ENCODE measurements at places on chromosomes 6 and 20. TPM values are rescaled to one million over a fixed set of nuclear protein-coding genes. Genes with fewer than 3 reads are reported as not detected.

GRCh38 chr6:90086517-90086916 lies 192.2 kb downstream of the GJA10 start:
- no peak for DNase-seq

DNA sequence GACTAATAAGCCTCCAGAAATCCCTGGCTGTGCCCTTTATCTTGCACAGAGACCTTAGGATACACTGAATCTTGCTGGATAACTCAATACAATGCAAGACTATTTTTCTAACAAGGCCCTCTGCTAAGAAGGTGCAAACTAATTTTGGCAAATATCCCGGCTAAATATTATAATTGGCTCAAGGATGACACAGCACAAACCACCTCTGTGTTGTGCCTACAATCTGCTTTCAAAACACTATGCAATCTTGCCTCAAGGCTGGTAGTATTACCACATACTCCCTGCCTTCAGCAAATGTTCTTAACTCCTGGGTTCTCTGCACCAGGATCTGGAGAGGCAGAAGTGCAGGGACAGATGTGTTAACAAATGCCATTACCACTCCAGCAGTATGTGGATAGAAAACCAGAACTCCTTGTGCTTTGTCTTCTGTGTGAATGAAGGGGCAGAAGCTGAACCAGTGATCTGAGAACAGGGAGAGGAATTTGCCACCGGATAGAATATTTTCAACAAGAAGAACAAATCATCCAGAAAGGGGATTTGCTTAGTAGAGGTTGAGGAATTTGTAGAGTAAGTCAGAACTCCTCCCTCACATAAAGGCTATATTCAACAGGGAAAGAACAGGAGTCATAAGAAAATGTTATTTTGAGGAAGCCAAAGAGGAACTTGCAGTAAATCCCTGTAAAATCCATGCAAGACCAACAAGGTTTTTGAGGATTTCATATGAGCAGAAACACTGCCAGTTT lies 74.1 kb upstream of the SLC4A11 start:
- DNase-seq = no peak

GRCh38 chr6:46894433-46894832 lies 27.3 kb downstream of the ADGRF5 start:
- DNase-seq = no peak

GRCh38 chr20:37385176-37385575 lies 39.2 kb downstream of the SRC start:
- no peak for DNase-seq

DNA sequence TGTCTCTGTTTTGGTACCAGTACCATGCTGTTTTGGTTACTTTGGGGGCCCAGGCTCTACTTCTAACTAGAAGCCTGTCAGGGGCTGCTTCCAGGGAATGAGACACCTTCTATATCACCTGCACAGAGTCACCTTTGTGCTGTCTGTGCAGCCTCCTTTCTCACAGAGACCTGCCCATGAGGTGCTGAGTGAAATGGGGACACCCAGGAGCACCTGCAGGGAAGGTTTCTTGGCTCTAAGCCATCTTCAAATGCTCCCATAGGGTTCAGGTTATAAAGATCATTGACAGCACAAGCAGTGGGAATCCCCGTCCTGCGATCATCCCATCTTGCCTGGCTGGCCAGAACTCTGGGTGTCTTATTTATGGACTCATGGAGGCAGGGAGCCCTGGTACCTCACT lies 19.1 kb downstream of the GABRR2 start:
- no peak for DNase-seq

DNA sequence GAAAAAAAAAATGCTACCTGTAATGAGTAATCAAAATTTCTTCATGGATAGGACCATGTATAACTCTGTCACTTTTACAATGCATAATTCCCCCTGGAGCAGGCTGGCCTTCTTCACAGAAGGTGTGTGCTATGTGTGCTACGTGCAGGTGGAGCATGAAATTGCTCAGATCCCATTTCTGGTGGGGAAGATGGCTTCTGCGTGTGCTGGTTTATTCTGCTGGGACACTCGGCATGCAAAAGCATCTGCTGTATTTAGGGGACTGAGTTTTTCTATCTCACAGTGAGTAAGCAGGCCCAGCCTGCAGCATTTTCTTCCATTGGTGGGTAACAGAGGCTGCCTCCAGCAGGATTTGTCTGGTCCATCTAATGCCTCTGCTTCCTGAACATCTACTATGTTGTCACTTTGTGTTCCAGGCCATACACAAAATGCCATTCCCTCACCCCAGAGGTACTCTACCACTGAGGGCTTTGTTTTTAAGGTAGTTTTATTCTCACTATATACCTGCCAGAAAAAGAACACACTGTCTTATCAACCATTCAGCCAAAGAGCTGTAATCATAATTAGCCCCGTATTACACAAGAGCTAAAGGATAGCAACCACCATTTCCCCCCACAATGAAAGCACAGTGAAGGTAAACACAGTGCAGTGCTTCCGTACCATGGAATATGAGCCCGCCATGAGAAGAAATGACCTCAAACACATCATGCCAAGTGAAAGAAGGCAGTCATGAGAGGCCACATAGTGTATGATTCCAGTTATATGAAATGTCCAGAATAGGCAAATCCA lies 62.4 kb downstream of the SYNDIG1 start:
- DNase-seq = no peak

DNA sequence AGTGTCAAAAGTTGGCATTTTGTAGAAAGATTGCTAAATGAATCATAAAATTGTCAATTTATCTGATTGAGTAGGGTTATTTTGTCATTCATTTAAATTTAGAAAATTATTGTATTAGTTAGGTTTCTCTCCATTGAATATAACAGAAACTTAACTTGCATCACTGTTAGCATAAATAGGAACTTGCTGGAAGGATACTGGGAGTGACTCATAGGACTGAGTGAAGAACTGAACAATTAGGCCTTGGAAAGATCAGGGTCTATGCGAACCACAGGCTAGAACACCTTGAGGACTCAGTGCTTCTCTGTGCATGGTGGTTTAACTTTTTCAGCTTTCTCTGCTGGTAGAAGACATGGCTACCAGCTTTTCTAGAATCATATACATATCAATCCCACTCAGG lies 67.7 kb upstream of the IFNGR1 start:
- DNase-seq = no peak

- DNase-seq = no peak
These were observed 71.9 kb downstream of the RSPH3 start for GRCh38 chr6:158928068-158928467.

DNA sequence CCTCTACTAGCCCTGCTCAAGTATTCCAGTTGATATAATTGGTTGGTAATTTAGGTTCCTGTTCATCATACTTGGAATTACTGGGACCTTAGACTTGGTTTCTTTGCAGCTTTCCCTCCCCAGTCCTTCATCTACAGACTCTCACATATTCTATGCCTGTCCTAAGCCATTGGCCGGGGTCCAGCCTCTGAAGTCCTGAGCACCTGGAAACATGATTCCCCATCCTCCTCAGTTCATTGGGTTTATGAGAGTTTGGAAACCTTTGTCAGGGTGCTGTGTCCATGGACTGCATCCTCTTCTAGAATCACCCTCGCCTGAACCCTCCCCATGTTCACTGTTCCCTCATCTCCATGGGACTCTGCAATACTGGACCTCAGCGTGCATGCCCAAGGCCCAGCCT lies 8.8 kb downstream of the GSTA2 start:
- DNase-seq = no peak

DNA sequence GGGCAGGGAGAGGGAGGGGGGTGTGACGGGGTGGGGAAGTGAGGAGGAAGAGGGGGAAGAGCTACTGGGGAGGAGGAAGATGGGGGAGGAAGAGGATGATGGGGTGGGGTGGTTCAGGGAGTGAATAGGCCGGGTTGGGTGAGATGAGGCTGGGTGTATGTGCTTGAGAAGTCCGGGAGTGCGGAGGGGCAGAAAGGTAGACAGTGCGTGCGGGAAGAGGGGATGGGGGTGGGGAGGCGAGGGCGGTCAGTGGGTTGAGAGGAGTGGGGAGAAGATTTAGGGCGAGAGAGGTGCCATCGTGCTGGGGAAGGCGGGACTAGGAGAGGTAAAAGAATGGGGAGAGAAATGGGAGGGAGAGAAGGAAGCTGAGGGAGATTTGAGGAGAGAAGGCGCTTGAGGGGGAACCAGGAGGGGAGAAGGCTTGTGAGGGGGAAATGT lies 30.9 kb upstream of the NOTCH4 start:
- no peak for DNase-seq

DNA sequence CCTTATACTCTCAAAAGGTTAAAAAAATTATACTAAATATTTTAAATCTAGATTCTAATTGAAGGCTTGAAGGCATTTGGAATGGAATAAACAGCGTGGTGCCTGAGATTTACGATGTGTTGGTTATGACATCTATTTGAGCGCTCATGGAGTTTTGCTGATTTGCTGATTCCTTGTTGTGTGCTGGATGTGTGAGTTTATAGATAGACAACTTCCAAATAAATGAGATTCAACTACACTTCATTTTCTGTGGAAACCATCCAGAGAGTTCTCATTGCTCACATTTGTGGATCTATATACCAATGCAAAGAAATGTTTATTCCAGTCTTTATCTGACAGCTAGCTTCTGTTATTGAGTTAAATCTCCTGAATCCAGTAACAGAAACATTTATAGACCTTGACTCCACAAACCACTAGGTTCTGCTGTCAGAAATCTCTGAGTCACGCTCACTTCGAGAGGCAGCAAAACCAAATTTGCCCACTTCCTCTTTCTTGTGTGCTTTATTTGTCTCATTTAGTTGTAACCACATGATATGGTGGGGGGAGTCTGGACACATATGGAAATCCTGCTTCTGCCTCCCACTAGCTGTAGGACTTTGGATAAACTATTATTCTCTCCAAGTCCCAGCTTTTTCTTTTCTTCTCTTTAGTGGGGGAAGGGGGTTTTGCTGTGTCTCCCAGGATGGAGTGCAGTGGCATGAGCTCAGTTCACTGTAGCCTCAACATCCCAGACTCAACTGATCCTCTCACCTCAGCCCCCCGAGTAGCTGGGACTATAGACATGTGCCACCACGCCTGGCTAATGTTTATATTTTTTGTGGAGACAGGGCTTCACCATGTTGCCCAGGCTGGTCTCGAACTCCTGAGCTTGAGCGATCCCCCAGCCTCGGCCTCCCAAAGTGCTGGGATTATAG lies 54.5 kb downstream of the IPCEF1 start:
- no peak for DNase-seq

DNA sequence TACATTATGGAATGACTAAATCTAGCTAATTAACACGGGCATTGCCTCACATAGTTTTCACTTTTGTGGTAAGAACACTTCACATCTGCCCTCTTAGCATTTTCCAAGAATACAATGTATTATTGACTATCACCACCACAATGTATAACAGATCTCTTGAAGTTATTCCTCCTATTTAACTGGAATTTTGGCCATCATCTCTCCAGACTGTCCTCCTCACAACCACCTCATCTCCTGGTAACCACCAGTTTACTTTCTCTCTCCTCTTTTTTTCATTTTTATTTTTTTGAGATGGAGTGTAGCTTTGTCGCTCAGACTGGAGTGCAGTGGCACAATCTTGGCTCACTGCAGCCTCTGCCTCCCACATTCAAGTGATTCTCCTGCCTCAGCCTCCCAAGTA lies 8.2 kb upstream of the SHLD1 start:
- no peak for DNase-seq

DNA sequence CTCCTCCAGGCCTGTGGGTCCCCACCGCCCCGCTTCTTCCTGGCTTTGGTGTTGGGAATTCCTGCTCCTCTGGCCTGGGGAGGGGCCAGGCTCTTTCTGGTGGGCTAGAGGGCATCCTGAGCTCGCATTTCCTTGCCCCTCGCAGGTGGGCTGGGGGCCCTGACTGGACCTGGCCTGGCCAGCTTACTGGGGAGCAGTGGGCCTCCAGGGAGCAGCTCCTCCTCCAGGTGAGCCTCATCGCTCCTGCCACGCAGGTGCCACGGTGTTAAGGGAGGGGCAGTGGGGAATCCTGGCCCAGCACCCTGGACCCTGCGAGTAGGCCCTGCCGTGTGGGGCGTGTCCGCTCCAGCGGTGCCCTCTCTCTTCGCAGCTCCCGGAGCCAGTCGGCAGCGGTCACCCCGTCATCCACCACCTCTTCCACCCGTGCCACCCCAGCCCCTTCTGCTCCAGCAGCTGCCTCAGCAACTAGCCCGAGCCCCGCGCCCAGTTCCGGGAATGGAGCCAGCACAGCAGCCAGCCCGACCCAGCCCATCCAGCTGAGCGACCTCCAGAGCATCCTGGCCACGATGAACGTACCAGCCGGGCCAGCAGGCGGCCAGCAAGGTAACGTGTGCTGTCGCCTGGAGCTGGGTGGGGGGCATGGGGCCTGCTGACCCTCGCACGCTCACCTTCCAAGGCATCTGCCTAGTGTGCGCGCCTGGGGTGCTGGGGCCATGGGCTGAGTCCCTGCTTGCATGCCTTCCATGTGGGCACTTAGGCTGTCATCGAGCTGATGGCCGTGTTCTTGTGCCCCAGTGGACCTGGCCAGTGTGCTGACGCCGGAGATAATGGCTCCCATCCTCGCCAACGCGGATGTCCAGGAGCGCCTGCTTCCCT lies 4.7 kb downstream of the ADRM1 start:
- DNase-seq = no peak

- DNase-seq = no peak
These were observed 60.2 kb upstream of the NEDD9 start for GRCh38 chr6:11292594-11293236.

GRCh38 chr6:2854396-2854982 lies 12.8 kb upstream of the SERPINB1 start:
- no peak for DNase-seq

GRCh38 chr6:35014786-35015185 lies 125.7 kb downstream of the ANKS1A start:
- no peak for DNase-seq

- no peak for DNase-seq
These were observed 70.9 kb downstream of the ATP9A start for GRCh38 chr20:51697096-51697826.

- no peak for DNase-seq
These were observed 249.7 kb upstream of the SYNCRIP start for GRCh38 chr6:85892346-85892745.

DNA sequence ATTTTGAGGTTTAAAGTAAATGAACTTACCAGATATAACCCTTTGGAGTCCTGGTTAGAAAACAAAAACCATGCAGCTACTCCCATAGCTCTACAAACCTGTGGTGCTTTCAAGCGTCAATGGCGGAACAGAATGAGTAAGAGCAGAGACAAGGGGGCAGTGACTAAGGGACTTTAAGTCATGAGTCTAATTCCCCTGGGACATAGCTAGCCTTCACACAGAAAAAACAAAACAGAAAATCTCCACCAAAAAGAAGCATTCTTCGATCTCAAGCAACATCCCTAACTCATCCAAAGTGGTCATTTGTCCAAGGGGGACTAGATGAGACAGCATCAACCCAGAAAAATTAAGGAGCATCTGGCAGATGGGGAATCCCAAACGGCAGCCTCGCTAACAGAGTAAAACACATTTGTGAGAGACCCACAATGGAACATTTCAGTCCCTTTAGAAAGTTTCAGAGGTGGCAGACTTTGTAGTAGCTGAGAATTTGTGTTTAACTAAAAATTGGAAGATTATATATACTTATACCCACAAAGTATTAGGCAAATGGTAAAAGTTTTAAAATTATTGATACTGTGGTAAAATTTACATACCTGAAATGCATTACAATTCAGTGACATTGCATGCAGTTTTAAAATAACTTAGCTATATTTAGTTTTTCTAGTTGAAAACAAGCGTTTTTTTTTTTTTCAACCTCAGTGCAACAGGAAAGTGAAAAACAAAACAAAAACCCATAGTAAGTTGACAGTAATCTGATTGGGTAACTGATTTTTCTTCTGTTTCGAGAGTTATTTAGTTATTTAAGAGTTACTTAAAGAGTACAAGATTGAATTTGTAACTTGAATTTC lies 67.5 kb downstream of the KCNQ5 start:
- DNase-seq = no peak

The HTR1B gene
- polyA plus RNA-seq = 0.21 TPM

The PNISR gene
- polyA plus RNA-seq = 410 TPM

The HMGCLL1 gene
- 1.5 TPM for polyA plus RNA-seq

The CYP21A2 gene
- polyA plus RNA-seq = 1.8 TPM

The TFAP2A gene
- polyA plus RNA-seq = 39.8 TPM

The SLC22A2 gene
- polyA plus RNA-seq = 10.8 TPM

All from renal pelvis (tissue), 12 donors.